ENCODE measurements at places on chromosomes 3 and 15. TPM values are rescaled to one million over a fixed set of nuclear protein-coding genes. Genes with fewer than 3 reads are reported as not detected.

IDH3A gene
- total RNA-seq, result 80.3 TPM

SLC9C1 gene
- 0.57 TPM for total RNA-seq

SLC35A5 gene
- total RNA-seq, result 67.6 TPM

PAQR5 gene
- not detected for total RNA-seq

Measured in thoracic aorta endothelial cell (primary cell).